ENCODE measurements at places on chromosomes 3 and 15.

DNA sequence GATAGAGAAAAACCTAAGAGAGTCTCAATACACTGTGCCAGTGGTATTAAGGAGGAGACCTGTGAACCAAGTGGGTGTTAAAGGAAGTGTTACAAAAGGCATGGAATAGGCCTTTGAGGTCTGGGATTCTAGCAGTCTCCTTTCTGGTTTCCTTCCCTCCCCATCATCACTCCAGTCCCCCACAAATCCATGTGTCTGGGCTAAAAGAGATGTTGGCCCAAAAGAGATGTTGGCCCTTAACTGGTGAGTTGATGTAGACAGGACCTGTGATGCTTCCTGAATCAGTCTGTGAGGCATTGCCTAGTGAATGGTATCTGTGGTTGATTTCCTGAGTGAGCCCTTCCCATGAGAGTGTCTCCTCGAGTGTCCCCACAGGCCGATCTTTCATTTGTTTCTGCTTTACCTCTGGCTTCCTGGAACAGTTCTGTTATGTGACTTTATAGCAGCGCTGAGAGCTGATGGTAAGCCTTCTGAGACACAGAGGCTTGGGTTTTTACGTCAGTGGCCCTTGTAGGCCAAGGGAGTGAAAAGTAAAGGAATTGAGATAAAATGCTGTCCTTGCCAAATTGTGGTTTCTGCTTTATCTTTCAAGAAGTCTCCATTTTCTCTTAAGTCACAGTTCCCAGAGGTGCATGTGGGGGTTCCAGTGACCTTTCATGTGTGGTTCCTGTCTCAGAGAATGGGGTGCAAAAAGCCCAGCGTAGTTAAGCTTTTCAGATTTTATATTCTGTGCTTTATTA, 87.8 kb downstream of the KLHL25 start:
- DNase-seq: no peak

DNA sequence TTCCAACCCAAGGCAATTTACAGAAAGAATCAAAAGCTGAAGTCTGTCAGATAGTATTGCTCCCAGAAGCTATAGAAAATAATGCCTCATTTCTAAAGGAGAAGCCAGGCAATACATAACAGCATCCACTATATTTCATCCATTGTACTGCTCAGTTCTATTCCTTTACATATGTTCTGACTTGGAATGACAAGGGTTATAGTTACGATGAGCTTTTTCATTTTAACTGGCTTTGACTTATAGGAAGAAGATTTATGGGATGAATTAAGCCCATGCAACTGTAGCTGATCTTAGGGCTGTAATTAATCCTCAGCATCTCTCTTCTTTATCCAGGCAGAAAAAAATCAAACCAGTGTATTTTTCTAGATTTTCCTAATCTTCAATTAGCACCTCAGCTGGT, 676.3 kb upstream of the CCDC54 start:
- no peak for DNase-seq

- DNase-seq: no peak
Observed at GRCh38 chr3:100001526-100002270, 112.6 kb downstream of the FILIP1L start.

- DNase-seq: no peak
Observed at GRCh38 chr3:58495101-58495500, 3.2 kb downstream of the KCTD6 start.

- no peak for DNase-seq
Observed at GRCh38 chr3:186990878-186991308, 60.6 kb downstream of the ST6GAL1 start.

DNA sequence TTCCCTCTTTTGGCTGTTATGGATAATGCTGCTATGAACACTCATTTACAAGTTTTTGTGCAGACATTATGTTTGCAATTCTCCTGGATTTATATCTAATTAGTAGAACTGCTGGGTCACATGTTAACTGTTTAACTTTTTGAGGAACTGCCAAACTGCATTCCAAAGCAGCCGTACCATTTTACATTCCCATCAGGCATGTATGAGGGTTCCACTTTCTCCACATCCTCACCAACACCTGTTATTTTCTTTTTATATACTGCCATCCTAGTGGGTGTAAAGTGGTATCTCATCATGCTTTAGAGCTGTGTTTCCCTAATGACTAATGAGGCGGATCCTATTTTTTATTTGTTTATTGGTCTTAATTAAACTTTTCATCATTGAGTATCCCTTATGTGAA, 9.2 kb downstream of the KPNA4 start:
- DNase-seq: no peak

- DNase-seq: no peak
Observed at GRCh38 chr15:65558336-65558735, 28.1 kb downstream of the HACD3 start.

DNA sequence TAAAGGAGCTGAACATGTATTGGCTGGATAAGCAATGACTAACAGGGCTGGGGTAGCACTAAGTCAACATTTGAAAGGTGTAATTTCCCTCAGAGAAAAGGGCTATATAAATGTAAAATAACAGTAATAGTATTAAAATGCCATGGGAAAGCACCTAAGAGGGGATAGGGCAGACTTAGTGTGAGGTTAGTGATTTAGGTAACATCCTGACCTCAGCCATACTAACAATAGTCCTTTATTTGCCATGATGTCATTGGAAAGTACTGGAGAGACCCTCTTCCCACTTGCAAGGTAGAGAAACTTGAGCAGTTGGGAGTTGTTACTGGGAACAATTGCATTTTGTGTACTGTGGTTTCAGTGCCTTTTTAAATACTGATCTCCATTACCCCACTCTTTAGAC, 103.4 kb downstream of the LSAMP start:
- no peak for DNase-seq

GRCh38 chr3:133987948-133988484, 41.7 kb downstream of the SLCO2A1 start:
- DNase-seq: no peak

- DNase-seq: no peak
Observed at GRCh38 chr3:127790882-127791183, 31.5 kb downstream of the MGLL start.

DNA sequence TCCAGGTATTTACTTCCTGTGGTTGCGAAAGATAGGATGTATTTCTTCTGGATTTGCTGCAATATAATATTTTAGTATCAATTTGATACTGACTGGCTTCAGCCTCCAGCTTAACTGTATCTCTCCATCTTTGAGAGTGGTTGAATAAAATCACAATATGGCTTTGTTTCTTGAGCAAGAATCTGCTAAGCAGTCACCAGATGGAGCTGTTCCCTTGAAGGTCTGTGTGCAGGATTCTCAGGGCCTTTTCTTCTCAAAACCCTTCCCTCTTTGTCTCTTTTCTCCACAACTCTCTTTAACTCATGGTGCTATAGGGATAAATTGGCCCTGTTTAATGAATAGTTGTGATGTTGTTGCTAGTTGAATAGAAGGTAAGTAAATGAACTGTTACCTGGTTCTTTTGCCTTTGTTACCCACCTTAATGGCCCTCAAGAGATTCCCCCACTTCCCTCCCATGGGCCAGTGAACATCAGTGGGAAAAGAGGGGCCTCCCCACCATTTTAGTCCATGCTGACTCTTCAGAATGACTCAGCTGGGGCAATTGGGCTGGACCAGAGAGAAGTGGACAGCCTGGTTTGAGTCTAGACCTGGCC, 34.8 kb upstream of the RAB6B start:
- peak; percentile 42 for DNase-seq

DNA sequence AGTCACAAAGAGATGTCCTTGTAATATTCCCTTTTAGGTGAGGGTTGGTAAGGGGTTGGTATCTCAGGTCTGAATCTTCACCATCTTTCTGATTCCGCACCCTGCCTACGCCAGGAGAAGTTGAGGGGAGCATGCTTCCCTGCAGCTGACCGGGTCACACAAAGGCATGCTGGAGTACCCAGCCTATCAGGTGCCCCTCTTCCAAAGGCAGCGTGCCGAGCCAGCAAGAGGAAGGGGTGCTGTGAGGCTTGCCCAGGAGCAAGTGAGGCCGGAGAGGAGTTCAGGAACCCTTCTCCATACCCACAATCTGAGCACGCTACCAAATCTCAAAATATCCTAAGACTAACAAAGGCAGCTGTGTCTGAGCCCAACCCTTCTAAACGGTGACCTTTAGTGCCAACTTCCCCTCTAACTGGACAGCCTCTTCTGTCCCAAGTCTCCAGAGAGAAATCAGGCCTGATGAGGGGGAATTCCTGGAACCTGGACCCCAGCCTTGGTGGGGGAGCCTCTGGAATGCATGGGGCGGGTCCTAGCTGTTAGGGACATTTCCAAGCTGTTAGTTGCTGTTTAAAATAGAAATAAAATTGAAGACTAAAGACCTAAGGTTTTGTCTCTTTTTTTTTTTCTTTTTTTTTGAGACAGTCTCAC, 19.8 kb downstream of the TYRO3 start:
- DNase-seq: no peak

- DNase-seq: no peak
Observed at GRCh38 chr15:66942649-66943390, 122.6 kb upstream of the SMAD3 start.

GRCh38 chr3:39108200-39108710, 775 bp downstream of the TTC21A start:
- DNase-seq: no peak
